RCC 7860 (cell line): ENCODE measurements at places on chromosomes 2 and 18.

GRCh38 chr2:55811048-55811447, 112.5 kb downstream of the EFEMP1 start:
- no peak for DNase-seq

DNA sequence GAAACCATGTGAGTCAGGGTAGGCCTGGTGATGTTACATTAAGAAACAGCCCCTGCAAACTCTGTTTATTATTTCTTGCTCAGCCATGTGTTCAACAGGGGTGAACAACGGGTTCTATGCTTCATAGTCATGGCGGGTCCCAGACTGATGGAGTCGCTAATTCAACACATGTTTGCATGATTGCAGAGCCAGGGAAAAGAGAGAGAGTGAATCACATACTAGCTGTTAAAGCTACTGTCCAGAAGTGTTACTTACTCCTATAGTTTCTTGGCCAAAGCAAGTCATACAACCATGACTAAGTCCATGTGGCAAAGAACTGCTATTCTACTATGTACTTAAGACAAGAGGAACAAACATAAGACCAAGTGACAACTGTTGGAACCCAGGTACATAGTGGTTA, 241.2 kb upstream of the SKOR2 start:
- DNase-seq: no peak

- DNase-seq: no peak
Measured at GRCh38 chr2:177595126-177595845, 202.7 kb downstream of the AGPS start.

DNA sequence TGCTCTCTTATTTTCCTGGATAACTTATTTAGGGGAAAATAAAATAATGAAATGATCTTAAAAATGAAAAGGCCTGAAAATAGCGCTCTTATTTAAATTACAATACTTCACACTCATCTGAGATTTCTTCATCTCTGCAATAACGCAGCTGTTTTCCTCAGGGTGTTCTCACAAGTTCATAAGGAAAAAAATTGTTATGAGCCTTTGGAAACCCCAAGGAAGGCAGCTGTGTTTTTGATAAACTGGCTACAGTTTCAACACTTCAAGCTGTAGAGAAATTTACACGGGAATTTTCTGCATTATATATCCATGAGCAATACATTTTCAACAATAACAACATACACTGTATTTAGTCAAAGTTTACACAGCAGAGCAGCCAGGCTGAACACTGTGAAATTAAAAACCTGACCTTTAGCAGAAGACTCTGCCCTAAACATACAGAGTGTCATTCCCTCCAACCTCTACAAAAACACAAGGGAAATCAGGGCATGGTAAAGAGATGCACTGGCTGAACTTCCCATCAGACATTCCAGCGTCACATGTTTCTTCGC, 959.6 kb downstream of the SLC4A3 start:
- no peak for DNase-seq

DNA sequence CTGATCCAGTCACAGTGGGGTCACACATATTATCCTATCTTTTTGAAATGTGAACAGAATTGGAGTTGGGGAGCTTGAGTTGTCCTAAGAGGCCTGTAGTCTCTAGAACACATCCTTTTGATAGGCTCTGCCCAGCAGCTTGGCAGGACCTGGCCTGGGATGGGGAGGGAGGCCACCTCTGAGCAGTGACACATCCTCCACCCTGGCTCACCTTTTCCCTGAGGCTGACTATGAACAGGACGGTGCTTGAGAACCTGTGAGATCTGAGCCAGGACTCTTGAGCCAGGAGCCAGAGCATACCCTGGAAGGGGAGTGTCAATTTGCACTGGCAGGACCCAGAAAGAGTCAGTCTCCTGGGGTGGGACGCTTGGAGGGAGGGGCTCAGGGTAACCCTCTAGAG, 17.7 kb upstream of the ATP6V1B1 start:
- no peak for DNase-seq

DNA sequence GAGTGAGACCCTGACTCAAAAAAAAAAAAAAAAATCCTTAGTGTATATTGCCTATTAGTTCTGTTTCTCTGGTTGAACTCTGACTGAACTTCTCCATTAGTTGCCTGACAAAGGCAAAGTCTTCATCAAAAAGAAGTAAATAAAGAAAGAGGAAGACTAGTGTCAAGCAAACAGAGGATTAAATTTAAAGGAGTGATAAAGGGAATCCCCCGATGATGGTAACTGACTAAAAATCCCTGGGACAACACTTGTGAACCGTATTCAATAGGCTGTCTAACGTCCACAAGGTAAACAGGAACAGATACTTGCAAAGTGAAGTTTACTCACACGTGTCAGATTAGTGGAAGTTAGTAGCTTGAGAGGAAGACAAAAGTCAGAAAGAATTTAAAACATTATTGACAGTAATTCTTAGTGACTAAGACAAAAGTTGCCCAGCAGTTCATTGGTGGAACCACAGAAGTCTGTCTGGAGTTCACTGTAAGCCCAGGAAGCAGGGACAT, 26.2 kb upstream of the SPOPL start:
- DNase-seq: no peak

DNA sequence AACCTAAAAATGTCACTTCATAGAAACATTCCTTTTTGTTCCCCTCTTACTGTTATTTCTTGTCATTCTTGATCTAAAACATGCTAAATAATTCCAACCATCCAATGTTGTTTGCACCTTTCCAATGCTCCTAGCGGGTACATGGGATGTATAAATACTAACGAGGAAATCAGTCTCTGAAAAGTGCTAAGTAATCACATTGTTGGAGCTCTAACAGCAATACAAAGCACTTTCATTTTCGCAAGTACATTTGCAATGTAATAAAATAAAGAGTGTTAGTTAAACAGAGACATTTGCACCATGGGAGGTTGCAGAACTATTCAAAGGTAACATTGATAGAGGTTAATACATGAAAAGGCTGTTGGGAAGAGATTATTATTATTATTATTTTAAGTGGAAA, 286.2 kb upstream of the ACVR2A start:
- DNase-seq: no peak

DNA sequence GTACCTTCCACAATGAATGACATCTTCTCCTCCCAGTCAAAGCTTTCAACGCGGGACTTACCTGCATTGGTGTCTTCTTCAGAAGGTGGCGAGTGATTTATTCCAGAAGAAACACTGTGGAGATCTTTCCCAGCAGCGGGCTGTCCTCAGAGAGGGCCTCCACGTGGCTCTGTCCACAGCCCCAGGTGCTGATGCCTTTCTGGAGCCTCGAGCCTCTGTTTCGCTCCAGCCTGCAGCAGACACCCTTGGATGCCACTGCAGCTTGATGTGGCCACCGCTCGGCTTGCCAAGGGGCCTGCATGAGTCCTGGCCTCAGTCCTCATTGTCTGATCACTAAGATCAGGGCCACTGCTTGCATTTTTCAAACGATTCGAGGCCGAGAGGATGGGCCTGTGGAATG, 46.6 kb upstream of the GALR1 start:
- DNase-seq: no peak

GRCh38 chr2:79292239-79292957, 132.8 kb upstream of the REG3A start:
- DNase-seq: no peak

- DNase-seq: no peak
Measured at GRCh38 chr2:52260904-52261303, 1229.0 kb upstream of the NRXN1 start.

- DNase-seq: no peak
Measured at GRCh38 chr18:67553437-67553836, 36.9 kb upstream of the DSEL start.

DNA sequence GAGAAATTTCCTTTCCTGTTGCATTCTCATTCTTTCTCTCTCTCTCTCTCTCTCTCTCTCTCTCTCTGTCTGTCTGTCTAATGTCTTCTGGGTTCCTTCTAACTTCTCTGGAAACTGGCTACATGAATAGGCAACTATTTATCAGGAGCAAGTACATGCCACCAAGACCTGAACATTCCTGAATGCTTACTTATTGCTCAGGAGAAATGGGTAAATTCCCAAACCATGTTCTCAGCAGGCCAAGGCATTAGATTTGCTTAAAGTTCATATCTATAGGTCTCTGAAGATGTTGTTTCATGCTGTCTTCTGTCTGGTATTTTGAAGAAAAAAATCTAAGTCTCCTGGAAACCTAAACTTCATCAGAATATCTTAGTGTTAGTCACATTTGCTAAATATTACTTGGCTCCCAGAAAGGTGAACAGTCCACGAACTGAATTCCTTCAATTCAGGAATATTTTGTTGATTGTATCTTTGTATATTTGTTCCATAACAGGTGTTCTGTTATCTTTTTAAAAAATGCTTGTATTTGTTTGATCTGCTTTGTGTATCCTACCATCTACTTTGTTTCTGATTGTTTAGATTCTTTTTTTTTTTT, 77.2 kb upstream of the FIGN start:
- peak; percentile 65 for DNase-seq

DNA sequence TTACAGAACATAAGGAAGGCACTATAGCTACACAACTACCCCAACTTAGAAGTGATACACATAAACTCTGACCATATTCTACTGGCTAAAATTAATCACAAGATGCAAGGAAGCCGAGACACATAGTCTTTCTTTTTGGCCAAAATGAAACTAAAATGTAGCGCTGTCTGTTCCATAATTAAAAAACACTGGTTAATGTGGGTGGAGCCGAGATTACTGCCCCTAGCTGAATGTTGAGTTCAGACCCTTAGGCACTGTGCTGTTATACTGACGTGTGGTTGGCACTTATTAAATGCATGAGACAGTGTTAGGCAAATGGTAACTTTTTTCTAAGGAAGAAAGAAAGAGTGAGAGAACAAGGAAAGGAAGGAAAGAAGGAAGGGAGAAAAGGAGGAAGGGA, 254.6 kb upstream of the RND3 start:
- no peak for DNase-seq

DNA sequence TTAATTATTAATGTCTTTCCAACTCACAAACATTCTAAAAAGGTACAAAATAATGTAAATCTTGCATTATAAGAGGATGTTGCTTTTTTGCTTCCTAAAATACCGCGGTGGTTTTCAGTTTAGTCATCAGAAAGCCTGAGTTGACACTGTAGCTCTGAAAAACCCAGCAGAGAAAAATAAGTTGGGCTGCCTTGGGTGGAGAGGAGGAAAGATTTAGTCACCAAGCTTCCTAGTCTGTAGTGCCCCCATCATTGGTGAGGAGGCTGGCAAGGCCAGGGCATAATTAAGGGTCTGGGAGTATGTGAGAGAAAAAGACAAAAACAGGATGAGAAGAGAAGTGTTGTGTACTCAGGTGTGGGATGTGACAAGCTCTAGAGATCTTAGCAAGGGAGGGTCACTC, 5.7 kb downstream of the PTPRM start:
- DNase-seq: peak; percentile 43

DNA sequence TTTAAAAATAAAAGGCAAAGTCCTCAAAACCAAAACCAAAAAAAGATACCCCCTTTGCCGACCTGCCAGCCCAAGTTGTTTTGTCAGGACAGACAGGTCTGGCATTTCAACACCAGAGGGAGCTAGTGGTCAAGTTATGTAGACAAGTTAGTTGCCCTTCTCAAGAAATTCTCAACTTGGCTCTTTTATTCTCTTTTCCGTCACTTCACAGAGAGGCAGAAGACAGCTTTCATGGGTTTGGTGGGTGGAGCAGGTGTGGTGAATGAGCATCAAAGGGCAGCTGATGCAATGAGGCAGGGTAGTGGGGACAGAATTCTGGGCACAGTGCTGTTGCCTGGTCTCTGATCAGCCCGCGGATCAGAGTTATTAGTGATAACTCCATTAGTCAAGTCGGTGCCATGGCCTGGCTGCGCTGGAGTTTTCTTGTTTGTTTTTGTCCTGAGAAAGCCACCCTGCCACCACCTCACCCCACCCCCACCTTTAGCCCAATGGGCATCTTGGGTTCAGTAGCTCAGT, 303.7 kb upstream of the EPAS1 start:
- peak; percentile 48 for DNase-seq

GRCh38 chr18:26425148-26425531, 123.2 kb downstream of the KCTD1 start:
- peak; percentile 51 for DNase-seq

GRCh38 chr2:235958221-235958930, 209.8 kb downstream of the GBX2 start:
- no peak for DNase-seq

DNA sequence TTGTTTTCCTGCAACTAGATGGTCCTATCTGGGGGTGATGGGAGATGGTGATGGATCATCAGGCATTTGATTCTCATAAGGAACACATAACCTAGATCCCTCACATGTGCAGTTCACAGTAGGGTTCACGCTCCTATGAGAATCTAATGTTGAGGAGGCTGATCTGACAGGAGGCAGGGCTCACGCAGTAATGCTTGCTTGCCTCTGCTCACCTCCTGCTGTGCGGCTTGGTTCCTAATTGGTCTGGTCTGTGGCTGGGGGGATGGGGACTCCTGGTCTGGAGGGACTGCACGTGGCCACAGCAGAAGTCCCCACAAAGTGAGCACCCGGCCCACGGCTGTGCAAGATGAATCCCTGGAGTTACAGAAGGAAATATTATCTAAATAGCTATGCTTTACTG, 11.3 kb downstream of the MC5R start:
- no peak for DNase-seq

- DNase-seq: no peak
Measured at GRCh38 chr2:6854416-6854815, 11.3 kb downstream of the CMPK2 start.

GRCh38 chr2:205171261-205171940, 510.9 kb upstream of the NRP2 start:
- no peak for DNase-seq

DNA sequence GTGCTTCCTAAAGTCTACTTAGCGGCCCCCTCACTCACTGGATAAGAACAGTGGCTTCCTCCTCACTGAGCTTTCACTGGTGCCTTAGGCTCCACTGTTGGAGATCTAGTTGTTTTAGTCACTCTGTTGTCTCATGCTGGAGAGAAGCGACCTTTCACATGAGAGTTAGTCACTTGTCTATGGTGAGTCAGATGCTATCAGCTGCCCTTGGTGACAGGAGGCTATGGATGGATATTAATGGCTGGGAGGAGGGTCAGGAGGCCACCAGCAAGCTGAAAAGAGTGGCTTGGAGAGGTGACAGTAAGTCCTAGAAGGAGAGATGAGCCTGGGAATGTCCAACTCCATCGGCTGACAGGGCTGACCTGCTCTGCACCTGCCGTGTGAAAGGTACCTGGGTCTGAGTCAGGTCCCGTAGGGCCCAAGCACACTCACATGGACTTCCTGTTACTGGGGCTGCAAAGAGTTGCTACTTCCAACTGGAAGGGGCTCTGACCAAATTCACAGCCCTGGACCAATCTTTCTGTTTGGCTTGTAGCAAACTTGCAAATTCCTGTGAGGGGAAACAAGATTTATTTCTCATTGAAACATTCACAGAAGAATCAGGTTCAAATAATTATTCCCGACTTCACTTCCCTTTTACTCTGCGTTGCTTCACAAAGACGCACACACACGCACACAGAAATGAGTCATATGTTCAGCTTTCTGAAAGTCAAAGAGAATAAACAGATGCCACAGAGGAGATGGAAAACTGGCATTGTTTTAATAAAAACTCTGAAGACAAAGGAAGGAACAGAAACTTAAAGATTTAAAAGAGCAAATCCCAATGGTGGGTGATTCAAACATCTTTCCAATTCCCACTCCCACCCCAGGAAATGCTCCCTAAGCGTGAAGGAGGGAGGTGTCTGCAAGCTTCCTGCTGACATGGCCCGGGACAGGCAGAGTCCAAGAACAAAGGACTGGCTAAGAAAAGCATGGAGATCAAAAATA, 203.5 kb upstream of the TWIST2 start:
- peak; percentile 74 for DNase-seq
